Effector memory CD8-positive, alpha-beta T cell (primary cell): ENCODE measurements at places on chromosomes 2 and 18.
A peak's percentile ranks its signal among the peaks of the same experiment; 100 is the strongest.

DNA sequence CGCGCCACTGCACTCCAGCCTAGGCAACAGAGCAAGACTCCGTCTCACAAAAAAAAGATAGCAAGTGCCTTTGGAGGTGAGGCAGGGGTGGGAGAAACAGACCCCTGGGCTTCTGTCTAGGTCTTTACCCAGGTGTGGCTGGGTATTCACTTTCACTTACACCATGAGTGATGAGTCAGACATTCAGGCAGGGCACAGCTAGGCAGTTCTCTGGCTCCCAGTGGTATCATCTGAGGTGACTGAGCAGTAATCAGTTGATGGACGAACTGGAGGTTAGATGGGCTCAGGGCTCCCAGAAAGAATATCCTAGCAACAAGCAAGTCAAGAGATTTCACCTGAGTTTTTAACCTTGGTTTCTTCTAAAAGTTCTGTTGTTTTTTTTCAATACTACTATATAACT lies 107.0 kb upstream of the RAB6C start:
- peaks cover 17% of the 10 kb centered on the region for H3K27me3 ChIP-seq
- peaks cover 3% of the 10 kb centered on the region for H3K36me3 ChIP-seq
- H3K4me1 ChIP-seq = peaks cover 7% of the 10 kb centered on the region
- no peak overlapping the region for H3K27ac ChIP-seq

- H3K4me1 ChIP-seq = no peaks in the 10 kb centered on the region
- peaks cover 45% of the 10 kb centered on the region for H3K27me3 ChIP-seq
- H3K36me3 ChIP-seq = no peaks in the 10 kb centered on the region
- no peak overlapping the region for H3K4me3 ChIP-seq
- no peak overlapping the region for H3K27ac ChIP-seq
- DNase-seq = no peak
Observed at GRCh38 chr18:9806905-9807304, 78.9 kb upstream of the TXNDC2 start.

DNA sequence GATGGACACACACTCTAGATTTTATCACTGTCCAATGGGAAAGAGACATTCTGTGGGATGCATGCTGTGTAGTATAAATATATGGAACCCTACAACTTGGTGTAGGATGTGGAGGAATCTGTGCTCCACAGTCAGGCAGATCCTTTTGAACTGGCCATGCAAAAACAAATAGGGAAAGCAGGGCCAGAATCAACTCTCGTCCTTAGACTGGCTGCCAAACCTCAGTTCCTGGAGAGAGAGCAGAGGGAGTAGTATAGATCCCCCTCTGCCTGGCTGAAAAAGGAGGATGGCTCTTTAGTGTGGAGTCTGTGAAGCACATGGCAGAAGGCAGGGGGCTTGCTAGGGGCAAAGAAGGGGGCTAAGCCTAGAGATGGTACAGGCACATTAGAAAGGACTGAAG lies 84.7 kb downstream of the LYPD6 start:
- H3K27me3 ChIP-seq = no peaks in the 10 kb centered on the region
- no peak overlapping the region for H3K4me3 ChIP-seq
- no peak for DNase-seq
- H3K36me3 ChIP-seq = no peaks in the 10 kb centered on the region
- H3K27ac ChIP-seq = no peak overlapping the region

- peaks cover 3% of the 10 kb centered on the region for H3K4me1 ChIP-seq
- H3K27ac ChIP-seq = no peak overlapping the region
- DNase-seq = no peak
- no peak overlapping the region for H3K4me3 ChIP-seq
- no peaks in the 10 kb centered on the region for H3K27me3 ChIP-seq
Observed at GRCh38 chr2:121294881-121295840, 10.2 kb upstream of the TFCP2L1 start.

GRCh38 chr2:153946036-153946435 lies 74.3 kb downstream of the GALNT13 start:
- H3K4me1 ChIP-seq = no peaks in the 10 kb centered on the region
- H3K27me3 ChIP-seq = no peaks in the 10 kb centered on the region
- no peak overlapping the region for H3K27ac ChIP-seq
- H3K36me3 ChIP-seq = no peaks in the 10 kb centered on the region
- H3K4me3 ChIP-seq = no peak overlapping the region

DNA sequence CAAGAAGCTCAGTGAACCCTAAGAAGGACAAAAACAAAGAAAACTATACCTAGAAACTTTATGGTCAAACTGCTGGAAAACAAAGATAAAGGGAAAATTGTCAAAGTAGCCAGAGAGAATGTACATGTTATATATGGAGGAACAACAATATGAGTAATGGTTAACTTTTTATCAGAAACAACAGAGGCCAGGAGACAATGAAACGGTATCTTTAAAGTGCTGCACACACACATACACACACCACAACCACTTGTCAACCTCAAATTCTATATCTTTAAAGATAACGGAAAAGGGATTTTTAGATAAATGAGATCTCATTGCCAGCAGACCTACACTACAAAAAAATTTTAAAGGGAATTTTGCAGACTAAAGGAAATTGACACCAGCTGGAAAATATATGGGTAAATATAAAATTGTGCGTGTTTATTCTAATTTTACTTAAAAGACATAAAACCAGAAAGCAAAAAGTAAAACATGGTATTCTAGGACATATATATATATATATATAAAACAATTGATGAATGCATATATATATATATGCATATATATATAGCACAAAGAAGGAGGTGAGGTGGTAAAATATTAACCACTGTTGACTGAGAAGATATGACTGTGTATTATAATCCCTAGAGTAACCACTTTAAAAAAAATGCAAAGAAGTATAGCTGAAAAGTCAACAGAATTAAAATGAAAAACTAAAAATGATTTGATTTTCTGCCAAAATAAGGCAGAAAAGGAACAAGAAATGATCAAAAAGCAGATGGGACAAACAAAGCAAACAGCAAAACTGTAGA lies 172.0 kb downstream of the SRBD1 start:
- H3K4me1 ChIP-seq = peaks cover 35% of the 10 kb centered on the region
- no peak for DNase-seq
- H3K27ac ChIP-seq = no peak overlapping the region
- no peaks in the 10 kb centered on the region for H3K36me3 ChIP-seq

DNA sequence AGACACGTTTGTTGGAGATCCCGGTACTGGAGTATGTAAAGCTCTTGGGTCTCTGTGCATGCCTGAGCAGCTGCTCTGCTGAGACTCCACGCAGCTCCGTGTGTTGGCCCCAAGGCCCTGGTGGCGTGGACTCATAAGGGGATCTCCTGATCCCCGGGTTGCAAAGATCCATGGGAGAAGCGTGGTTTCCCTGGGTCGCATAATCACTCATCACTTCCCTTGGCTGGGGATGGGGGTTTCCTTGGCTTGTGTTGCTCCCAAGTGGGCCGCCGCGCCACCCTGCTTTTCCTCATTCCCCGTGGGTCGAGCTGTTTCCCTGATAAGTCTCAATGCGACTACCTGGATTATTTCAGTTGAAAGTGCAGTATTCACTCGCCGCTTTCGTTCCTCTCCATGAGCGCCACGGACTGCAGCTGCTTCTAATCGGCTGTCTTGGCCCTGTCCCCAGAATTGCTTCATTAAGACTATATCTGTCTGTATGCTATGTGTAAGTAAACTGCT lies 76.0 kb downstream of the EPC2 start:
- peaks cover 75% of the 10 kb centered on the region for H3K4me1 ChIP-seq
- no peaks in the 10 kb centered on the region for H3K27me3 ChIP-seq
- no peak for DNase-seq
- no peak overlapping the region for H3K27ac ChIP-seq
- H3K36me3 ChIP-seq = peaks cover 9% of the 10 kb centered on the region

GRCh38 chr2:121356058-121356640 lies 71.1 kb upstream of the TFCP2L1 start:
- H3K4me3 ChIP-seq = no peak overlapping the region
- peak overlapping the region; percentile 17 for H3K27ac ChIP-seq
- no peaks in the 10 kb centered on the region for H3K4me1 ChIP-seq
- no peaks in the 10 kb centered on the region for H3K27me3 ChIP-seq

- no peaks in the 10 kb centered on the region for H3K36me3 ChIP-seq
- H3K27ac ChIP-seq = no peak overlapping the region
- no peaks in the 10 kb centered on the region for H3K27me3 ChIP-seq
- H3K4me1 ChIP-seq = no peaks in the 10 kb centered on the region
- DNase-seq = no peak
Observed at GRCh38 chr2:165453561-165454094, 15.9 kb upstream of the CSRNP3 start.

DNA sequence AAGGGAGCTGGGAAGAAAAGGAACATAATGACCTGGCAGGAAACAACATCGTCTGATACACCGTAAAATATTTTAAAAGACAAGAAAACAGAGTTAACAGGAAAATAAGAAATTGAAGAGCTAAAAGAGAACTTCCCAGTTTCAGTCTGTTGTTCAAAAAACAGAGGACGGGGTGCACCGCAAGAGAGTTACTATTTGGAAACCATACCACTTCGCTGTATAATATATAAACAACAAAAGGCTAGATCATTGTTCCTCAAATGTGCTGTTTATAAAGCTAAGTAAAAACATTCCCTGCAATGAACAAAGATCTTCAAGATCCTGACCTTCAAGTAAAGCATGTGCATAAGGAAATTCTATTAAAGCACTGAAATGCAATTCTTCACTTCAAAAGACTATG lies 2.1 kb downstream of the PPP3R1 start:
- H3K27ac ChIP-seq = peak overlapping the region; percentile 99
- DNase-seq = no peak
- H3K36me3 ChIP-seq = peaks cover 35% of the 10 kb centered on the region
- H3K27me3 ChIP-seq = no peaks in the 10 kb centered on the region
- peaks cover 17% of the 10 kb centered on the region for H3K4me1 ChIP-seq

DNA sequence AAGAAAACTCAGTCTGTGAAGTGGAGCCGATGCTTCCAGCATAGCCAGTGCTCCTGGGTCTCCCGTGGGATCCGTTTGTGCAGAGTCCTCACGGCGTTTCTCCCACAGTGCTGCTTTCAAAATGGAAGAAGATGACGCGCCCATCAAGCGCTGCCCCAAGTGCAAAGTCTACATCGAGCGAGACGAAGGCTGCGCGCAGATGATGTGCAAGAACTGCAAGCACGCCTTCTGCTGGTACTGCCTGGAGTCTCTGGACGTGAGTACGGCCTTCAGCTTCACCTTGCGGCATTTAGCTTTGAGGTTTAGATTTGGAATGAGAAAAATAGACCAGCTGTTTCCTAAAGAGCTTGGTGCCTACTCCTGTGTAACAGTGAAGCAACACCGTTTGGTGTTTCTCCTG lies 107.0 kb downstream of the RNF144A start:
- no peak overlapping the region for H3K27ac ChIP-seq
- DNase-seq = no peak
- peaks cover 38% of the 10 kb centered on the region for H3K36me3 ChIP-seq
- peaks cover 8% of the 10 kb centered on the region for H3K4me1 ChIP-seq
- no peaks in the 10 kb centered on the region for H3K27me3 ChIP-seq

DNA sequence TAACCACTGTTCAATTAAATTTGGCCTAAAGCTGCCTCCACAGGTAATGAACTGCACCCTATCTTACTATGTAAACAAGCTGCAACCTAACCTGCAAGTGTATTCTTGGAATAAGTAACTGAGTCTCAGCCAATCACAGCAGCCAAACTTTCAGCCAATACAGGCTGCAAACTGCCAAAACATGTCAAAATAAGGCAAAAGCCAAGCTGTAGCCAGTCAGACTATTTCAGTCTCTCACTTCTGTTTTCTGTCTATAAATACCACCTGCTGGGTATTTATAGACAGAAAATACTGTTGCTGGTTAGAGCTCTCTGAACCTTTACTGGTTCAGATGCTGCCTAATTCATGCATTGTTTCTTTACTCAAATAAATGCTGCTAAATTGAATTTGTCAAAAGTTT lies 14.3 kb downstream of the C2orf76 start:
- DNase-seq = no peak
- no peak overlapping the region for H3K4me3 ChIP-seq
- H3K36me3 ChIP-seq = peaks cover 3% of the 10 kb centered on the region
- no peak overlapping the region for H3K27ac ChIP-seq
- H3K27me3 ChIP-seq = no peaks in the 10 kb centered on the region
- H3K4me1 ChIP-seq = peaks cover 9% of the 10 kb centered on the region

DNA sequence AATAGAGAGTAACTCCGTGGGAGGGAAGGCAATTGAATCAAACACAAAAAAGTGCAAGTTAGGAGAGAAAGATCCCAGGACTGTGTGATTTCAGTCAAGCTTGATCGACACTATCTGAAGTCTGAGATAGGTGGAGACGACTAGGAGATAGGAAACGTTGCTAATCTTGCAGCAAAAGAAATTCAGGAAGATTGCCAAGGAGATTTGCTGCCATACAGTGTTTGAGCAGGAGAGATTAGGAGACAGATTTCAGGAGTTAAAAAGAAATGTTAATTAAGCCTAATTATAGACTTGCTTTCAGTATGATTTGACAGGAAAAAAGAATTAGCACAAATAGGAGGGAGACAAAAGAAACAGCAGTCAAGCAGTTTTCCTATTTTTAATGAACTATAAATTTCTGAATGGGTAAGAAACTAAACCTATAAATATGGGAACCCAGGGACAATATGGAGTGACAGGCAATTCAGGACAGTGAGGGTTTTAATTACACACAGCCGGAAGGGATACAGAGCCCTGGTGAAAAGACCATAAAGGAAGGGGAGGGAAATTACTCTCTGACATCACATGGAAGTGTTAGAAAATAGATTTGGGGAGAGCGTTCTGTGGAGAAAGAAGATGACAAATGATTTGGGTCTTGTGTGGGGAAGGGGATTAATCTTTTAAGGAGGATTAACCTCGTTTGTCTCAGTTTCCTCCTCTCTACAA lies 72.6 kb downstream of the SUCLG1 start:
- H3K27me3 ChIP-seq = peaks cover 38% of the 10 kb centered on the region
- no peak for DNase-seq
- no peak overlapping the region for H3K4me3 ChIP-seq
- H3K27ac ChIP-seq = no peak overlapping the region
- H3K4me1 ChIP-seq = no peaks in the 10 kb centered on the region
- H3K36me3 ChIP-seq = no peaks in the 10 kb centered on the region

- peaks cover 58% of the 10 kb centered on the region for H3K4me1 ChIP-seq
- peaks cover 14% of the 10 kb centered on the region for H3K36me3 ChIP-seq
- H3K4me3 ChIP-seq = no peak overlapping the region
- H3K27me3 ChIP-seq = no peaks in the 10 kb centered on the region
- H3K27ac ChIP-seq = peak overlapping the region; percentile 44
- DNase-seq = no peak
Observed at GRCh38 chr2:134146161-134146560, 107.7 kb upstream of the MGAT5 start.

DNA sequence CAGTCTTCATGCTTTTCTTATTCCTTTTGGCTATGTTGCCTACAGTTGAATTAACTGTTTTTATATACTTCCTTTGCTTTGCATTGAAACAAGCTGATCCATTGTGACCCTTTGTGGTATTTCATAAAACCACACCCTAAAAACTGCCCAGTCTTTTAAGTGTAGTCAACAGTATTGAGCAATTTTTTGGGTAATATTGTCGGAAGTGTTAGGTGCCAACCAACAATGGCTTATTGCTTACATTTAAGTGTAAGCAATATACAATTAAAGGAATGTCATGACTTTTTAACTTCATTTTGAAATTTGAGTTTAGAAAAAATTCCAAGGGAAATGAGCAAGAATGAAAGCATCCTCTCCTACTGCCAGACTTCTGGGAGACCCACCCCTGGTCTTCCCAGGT lies 174.1 kb downstream of the NEDD4L start:
- H3K27ac ChIP-seq = no peak overlapping the region
- no peak for DNase-seq
- peaks cover 30% of the 10 kb centered on the region for H3K27me3 ChIP-seq
- peaks cover 19% of the 10 kb centered on the region for H3K4me1 ChIP-seq

- H3K4me1 ChIP-seq = no peaks in the 10 kb centered on the region
- DNase-seq = no peak
- H3K27ac ChIP-seq = no peak overlapping the region
- no peak overlapping the region for H3K4me3 ChIP-seq
- peaks cover 2% of the 10 kb centered on the region for H3K36me3 ChIP-seq
Observed at GRCh38 chr2:64853306-64853705, 135.9 kb upstream of the SLC1A4 start.

- DNase-seq = no peak
- H3K27ac ChIP-seq = no peak overlapping the region
- no peaks in the 10 kb centered on the region for H3K36me3 ChIP-seq
- no peaks in the 10 kb centered on the region for H3K4me1 ChIP-seq
Observed at GRCh38 chr2:15259356-15259756, 301.8 kb downstream of the NBAS start.
